ENCODE measurements at places on chromosomes 16 and 17. TPM values are rescaled to one million over a fixed set of nuclear protein-coding genes. Genes with fewer than 3 reads are reported as not detected.

Gene CDH16
- not detected for total RNA-seq

DNA sequence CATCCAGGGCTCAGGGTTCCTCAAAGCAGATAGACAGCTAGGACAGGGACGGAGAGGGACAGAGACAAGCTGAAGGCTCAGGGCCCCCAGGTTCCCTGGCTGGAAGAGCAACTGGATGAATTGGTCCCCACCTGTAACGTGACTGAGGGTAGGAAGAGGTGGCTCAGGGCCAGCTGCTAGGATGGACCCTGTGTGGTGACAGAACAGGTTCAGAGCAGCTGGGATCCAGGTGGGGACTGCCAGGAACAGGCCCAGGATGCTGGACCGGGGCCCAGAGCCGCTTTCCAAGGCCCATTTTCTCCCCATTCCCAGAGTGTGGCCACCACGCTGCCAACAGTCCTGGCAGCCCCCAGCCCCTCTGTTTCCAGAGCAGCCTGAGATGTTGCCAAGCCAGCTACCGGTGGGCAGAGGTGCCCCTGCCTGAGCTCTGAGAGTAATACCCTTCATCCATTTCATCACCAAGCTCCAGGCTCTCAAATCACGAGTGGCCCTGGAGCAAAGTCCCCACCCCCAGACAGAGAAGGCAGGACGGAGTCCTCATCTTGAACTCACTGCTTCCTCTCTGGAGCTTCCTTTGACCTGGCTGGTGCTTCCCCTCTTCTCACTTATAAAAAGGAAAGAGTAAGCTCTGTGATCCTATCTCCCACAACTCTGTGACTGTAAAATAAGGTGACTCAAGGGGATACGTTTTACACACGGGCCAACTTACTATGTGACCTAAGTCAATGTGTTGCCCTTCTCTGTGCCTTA is 79.6 kb downstream of the TMEM132E start:
- DNase-seq, result no peak

DNA sequence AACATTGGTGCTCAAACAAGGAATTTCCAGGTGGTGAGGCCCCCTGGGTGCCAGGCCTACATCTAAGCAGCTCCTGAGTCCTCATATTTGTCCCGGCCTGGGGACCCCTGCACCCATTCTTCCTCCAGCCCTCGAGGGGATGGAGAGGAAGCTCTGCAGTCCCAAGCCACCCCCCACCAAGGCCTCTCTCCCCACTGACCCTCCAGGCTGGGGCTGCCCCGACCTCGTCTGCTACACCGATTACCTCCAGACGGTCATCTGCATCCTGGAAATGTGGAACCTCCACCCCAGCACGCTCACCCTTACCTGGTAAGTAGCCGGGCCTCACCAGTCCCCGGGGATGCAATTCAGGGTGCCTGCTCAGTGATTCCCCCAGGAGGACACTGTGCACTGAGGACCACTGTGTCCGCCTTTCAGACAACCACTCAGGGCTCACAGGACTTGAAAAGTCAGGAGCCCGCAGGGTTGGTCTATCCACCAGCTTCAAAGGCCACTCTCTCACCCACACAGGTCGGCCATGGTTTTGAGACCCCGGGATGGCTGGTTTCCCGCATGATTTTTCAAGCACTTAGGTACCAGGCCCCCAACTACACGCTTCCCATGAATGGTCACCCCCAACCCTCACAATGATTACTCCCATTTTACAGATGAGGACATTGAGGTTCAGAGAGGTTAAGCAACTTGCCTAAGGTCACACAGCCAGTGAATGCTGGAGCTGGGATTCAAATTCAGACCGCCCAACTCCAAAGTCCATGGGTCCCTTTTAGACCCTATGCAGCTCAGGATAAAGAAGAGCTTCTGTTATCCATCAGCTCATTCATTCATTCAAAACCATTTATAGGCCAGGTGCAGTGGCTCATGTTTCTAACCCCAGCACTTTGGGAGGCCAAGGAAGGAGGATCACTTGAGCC is 32.4 kb downstream of the IL21R start:
- no peak for DNase-seq

DNA sequence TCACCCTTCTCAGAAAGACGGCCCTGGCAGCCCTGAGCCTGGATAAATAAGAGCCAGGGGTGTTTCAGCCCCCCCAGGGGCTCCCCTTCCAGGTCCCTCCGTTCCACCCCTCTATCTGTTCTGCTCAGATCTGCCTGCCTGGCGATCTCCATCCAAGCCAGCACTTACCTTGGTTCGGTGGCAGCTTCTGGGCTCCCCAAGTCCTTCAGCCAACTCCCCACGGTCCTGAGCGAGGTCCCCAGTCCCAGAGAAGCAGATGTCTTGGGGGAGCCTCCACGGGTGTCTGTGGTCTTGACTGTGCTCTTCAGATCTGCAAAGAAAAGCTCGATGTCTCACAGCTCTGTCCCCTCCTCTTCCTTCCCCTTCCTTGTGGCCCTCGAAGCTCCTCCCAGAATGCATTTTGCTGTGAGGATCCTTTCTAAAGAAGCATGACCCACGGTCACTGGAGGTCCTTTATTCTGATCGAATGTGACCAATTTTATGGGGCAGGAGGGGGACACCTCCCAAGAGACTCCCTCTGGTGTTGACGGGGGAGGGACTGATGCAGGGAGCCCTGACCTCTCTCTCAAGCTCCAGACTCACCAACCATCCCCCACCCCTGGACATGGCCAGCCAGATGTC is at the start of gene PIK3R6:
TSS of gene PIK3R6 (minus strand) at position 314 of the 621 bp plus-strand sequence. CDS start 17,880 bp downstream, outside the sequence.
- DNase-seq, result no peak

All from M059J (cell line).